Upper lobe of right lung (tissue), 1 donor: ENCODE measurements at places on chromosomes 3 and 15.

- no peak for DNase-seq
These were observed 511.4 kb upstream of the CBLB start for GRCh38 chr3:106380232-106380631.

DNA sequence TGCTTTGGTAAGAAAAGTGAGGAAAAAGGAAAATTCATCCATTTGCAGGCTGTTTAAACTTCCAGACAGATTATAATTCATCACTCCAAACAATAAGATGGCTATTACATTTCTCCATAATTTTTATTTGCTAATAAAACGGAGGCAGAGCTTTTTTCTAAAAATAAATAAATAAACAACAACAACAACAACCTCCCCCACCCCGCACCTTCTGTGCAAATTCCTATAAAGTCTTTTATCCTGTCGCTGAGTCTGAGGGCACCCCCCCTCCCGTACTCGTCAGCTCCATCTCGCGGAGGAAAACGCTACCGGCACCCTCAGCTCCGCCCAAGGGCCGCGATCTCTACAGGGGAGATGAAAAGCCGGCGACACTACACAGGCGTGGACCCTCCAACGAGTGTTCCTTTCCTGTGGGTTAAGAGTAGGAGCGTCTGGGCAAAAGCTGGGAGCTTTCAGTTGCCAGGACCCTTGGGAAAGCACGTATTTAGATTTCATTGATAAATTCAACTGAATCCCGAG, 1.0 kb upstream of the ATP1B3 start:
- DNase-seq, result peak; percentile 92

DNA sequence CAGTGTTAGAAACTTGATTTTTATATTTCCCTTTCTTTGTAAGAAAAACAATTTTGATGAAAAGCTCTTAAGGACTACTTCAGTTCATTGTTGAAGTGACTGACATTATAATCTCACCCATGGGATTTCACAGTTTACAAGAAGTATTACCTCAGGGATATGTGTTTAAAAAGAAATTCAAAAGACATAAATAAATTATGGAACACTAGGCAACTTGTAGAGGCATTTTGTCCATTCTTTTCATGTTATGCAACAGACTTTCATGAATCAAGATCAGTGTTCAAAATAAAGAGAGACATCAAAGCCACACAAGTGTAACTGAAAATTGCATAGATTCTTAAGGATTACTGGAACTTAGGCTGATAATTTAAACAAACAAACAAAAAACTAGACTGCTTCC, 196.8 kb upstream of the AGTR1 start:
- no peak for DNase-seq

DNA sequence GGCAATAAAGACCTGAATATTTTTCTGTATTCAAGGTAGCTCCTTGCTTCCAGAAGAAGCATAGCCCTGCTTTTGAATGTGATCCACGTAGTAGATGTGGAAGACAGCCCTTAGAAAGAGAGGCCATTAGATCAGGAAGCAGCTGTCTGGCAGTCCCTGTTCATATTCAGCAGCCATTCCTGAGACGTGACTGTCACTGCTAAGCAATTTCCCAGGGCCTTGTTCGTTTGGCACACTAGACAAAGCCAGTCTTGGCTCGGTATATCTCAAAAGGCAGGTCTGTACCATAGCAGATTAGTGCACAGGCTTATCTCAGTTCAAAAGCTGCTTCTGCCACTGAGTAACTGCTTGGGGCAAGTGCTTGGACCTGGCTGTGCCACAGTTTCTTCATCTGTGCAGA, 287.8 kb upstream of the MCTP2 start:
- DNase-seq, result no peak

DNA sequence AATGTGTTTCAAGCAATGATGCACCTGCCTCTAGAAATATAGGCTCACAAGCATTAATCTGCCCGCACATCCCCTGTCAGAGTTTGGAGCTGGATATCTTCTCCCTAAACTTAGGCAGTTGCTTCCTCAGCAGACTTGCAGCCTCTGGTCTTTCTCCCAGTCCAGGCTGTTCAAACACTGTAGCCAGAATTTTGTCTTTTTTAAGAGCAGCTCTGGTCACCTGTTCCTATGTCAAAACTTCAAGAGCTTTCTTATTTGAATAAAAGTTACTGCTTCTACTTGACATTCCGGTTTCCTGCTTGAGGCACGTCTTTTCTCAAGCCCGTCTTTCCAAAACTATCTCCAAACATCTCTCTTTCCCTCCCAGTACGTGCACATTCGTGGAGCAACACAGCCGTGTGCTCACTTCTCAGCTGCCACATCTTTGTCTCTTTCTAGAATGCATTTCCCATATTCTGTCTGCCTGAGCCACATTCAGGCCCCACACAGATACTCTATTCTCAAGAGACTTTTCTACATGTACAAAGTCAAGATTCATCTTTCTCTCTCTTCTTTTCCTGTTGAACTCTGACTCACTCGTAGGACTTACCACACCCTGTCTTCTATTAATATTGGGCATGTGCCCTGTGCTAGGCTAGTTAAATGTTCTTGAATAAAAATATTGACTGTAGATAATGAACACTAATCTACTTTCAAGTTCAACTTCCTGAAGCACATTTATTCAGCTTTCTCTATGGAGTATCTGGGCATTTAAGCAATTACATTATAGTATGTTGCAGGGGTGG, 307.7 kb upstream of the SOX2 start:
- DNase-seq, result no peak

GRCh38 chr3:124862006-124862405, 25.2 kb downstream of the ITGB5 start:
- DNase-seq, result no peak

GRCh38 chr3:177622982-177623617, 425.8 kb upstream of the TBL1XR1 start:
- DNase-seq, result no peak

DNA sequence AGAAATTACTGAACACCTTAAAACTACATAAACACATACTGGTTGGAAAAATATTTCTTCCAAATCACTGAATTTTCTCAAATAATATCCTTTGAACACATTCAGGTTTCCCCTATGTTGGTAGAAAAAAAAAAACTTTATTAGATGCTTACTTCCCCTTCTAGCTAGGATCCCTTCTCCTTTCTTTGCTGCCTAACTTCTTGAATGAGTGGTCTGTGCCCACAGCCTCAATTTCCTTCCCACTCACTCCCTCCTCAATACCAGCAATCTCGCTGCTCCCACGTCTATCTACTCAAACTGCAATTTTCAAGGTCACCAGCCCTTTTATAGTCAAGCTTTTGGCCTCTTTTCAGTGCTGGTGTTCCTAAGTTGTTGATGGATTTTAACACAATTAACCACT, 8.3 kb downstream of the CD200R1 start:
- no peak for DNase-seq
